K562 (cell line): ENCODE measurements at places on chromosomes 4 and X.

DNA sequence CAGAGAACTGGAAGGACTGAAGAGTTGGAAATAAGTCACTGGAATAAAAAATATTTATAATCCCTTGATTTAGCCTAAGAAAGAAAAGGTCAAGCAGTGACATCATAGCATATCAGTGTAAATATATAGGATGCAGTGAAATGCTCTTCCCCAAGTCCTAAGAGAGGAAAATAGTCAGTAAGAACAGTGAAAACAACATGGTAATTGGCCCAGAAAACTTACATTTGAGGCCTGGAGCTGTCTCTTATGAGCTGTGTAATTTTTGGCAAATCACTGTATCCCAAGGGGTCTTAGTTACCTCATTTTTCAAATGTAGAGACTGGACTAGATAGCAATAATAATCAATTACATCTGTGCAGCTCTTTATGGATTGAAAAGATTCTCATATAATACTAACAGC lies 255.7 kb upstream of the AR start:
- DNase-seq: no peak
- H3K4me1 ChIP-seq: no peaks in the 10 kb centered on the region
- H3K36me3 ChIP-seq: no peaks in the 10 kb centered on the region
- no peak overlapping the region for H3K27ac ChIP-seq
- H3K27me3 ChIP-seq: no peaks in the 10 kb centered on the region

DNA sequence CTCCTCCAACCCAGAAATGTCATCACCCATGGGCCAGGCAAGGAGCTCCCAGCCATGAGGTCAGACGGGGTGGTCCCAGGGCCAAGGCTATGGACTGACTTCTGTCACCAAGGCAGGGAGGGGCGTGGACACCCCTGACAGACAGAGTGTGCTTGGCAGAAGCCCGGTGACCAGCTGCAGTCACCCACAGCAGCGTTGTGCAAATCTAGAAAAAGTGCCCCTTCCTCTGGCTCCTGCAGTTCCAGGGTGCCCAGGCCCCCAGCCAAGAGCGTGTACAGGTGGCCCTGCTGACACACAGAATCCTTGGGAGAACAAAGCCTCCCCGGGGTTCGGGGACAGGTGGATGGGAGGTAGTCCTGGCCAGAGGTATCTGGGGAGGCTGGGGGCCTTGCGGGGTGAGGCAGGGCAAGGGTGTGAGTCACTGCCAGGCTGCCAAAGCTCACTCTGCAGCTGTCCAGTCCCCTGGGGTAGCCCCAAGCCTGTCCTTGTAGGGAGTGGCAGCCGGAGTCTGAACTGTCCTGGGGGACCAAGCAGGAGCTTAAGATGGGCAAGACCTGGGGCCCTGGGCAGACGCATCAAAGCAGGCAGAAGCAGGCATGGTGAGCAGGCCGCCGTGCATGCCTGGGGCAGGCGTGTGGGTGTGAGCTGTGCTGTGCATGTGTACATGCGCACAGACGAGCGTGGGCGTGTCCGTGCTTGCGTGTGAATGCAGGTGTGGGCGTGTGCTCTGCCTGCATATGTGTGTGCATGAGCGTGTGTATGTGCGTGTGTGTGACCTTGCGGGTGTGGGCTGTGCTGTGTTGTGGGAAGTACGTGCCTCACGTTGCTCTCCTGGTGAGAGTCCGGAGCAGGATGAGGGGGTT lies 3.3 kb downstream of the MYL5 start:
- peaks cover 9% of the 10 kb centered on the region for H3K36me3 ChIP-seq
- peaks cover 91% of the 10 kb centered on the region for H3K4me1 ChIP-seq
- DNase-seq: no peak

- DNase-seq: no peak
- no peak overlapping the region for H3K4me3 ChIP-seq
- no peaks in the 10 kb centered on the region for H3K4me1 ChIP-seq
- peaks cover 28% of the 10 kb centered on the region for H3K27me3 ChIP-seq
- H3K36me3 ChIP-seq: no peaks in the 10 kb centered on the region
- no peak overlapping the region for H3K27ac ChIP-seq
Measured at GRCh38 chr4:183969596-183969995, 64.5 kb downstream of the STOX2 start.

- no peak overlapping the region for H3K4me3 ChIP-seq
- H3K36me3 ChIP-seq: no peaks in the 10 kb centered on the region
- H3K4me1 ChIP-seq: no peaks in the 10 kb centered on the region
- H3K27me3 ChIP-seq: no peaks in the 10 kb centered on the region
Measured at GRCh38 chr4:66653937-66654336, 891.4 kb downstream of the CENPC start.

- peak overlapping the region; percentile 25 for H3K4me3 ChIP-seq
- no peaks in the 10 kb centered on the region for H3K27me3 ChIP-seq
Measured at GRCh38 chr4:22778547-22779163, 85.9 kb downstream of the GBA3 start.

DNA sequence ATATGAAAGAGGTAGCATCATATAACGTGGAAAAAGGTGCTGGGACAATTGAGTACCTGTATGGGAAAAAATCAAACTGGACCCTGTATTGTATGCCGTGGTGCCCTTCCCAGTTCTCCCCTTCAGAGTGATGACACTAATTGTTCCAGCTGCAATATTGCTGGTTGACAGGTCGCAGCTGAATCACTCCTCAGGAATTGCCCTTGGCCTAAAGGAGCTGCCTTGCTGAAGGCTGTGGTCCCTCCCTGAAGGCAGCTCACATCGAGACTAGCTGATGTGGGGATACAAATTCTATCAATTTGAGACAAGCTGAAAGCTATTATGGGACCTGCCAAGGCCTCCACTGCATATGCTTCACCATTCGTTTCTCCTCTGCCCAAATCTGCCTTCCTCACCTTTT lies 39.3 kb upstream of the CXCL8 start:
- no peak for DNase-seq
- no peaks in the 10 kb centered on the region for H3K36me3 ChIP-seq
- H3K4me1 ChIP-seq: no peaks in the 10 kb centered on the region
- H3K4me3 ChIP-seq: no peak overlapping the region

DNA sequence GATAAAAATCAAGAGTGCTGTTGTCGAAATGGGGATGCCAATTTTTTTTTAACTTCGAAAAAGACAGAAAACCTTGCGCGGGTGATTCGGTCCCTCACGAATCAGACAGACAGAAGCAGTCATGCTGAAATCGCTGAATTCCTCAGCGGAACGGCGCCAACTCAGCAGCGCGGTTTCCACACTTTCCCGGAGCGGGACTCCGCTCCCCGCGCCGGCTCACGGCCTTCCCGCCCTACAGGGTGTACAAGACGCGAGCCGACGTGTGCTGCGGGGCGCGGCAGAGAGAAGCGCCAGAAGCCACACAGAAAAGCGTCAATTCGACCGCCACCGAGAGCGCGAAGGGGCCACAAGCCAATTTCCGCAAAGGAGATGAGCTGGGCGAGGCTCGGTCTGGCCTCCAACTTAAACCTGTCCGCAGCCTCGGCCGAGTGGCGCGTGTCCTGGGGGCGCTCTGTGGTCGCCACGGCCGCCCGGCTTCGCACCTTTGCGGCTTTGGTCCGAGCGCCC lies 1.3 kb downstream of the NEXMIF start:
- H3K27me3 ChIP-seq: no peaks in the 10 kb centered on the region
- no peak for DNase-seq
- no peak overlapping the region for H3K27ac ChIP-seq
- no peaks in the 10 kb centered on the region for H3K36me3 ChIP-seq
- H3K4me1 ChIP-seq: no peaks in the 10 kb centered on the region
- no peak overlapping the region for H3K4me3 ChIP-seq

DNA sequence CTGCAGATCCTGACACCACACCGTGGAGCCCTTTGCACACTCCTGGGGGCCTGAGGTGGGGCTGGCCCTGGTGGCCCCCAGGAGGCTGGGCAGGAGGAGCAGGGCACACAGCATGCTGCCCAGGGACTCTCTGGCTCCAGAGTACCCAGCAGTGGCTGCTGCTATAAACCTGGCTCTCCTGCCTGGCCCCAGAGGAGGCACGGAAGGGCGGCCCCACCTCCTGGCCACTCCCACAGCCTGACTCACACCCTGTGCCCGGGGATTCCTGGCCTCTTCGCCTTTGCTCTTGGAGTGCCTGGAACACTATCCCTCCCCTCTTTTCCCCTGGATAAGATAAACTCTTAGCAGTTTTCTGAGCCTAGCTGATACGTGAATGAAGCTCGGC lies at the start of gene PSAPL1:
Gene PSAPL1 (minus strand): TSS at position 165 of the 385 bp plus-strand sequence. CDS start 51 bp downstream, at position 114.
- H3K36me3 ChIP-seq: no peaks in the 10 kb centered on the region
- no peaks in the 10 kb centered on the region for H3K4me1 ChIP-seq
- no peaks in the 10 kb centered on the region; the same call in 2 of the 3 replicates for H3K27me3 ChIP-seq
- DNase-seq: peak; percentile 30

DNA sequence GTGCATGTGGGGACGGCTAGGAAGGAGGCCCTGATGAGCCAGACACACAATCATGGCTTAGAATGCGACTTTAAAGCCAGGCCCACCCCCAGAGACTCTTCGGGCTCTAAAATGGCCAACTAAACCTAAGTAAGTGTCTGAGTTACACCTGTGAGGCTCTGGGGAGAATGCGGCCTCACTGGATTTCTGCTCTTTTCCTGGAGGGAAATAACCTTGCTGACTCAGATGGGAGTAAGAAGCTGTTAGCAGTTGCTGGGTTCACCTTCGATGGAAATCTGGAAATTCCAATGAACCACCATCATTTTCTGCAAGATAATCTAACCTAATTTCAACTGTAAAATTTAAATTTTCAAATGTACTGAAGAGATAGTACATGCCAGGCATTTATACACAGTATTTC lies 97.6 kb upstream of the MAML3 start:
- no peak overlapping the region for H3K27ac ChIP-seq
- H3K4me3 ChIP-seq: no peak overlapping the region
- H3K4me1 ChIP-seq: peaks cover 9% of the 10 kb centered on the region
- H3K27me3 ChIP-seq: no peaks in the 10 kb centered on the region; the same call in 2 of the 3 replicates
- H3K36me3 ChIP-seq: no peaks in the 10 kb centered on the region

- no peak overlapping the region for H3K4me3 ChIP-seq
- H3K36me3 ChIP-seq: peaks cover 53% of the 10 kb centered on the region
- peak; percentile 37 for DNase-seq
- H3K27me3 ChIP-seq: no peaks in the 10 kb centered on the region
Measured at GRCh38 chr4:73230865-73231517, 27.6 kb downstream of the ANKRD17 start.

GRCh38 chr4:18973296-18973695 lies 951.7 kb upstream of the LCORL start:
- no peaks in the 10 kb centered on the region for H3K36me3 ChIP-seq
- no peak overlapping the region for H3K4me3 ChIP-seq
- H3K27me3 ChIP-seq: no peaks in the 10 kb centered on the region

DNA sequence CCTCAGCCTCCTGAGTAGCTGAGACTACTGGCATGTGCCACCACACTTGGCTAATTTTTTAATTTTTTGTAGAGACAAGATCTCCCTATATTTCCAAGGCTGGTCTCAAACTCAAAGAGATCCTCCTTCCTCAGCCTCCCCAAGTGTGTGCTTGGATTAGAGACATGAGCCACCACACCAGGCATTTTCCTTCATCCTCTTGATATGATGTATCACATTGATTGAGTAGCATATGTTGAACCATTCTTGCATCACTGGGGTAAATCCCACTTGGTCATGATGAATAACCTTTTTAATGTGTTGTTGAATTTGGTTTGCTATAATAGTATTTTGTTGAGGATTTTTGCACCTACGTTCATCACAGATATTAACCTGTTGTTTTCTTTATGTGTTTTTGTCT lies 24.2 kb upstream of the PPM1K start:
- no peak overlapping the region for H3K4me3 ChIP-seq
- no peak for DNase-seq
- H3K27me3 ChIP-seq: no peaks in the 10 kb centered on the region
- no peaks in the 10 kb centered on the region for H3K36me3 ChIP-seq
- H3K4me1 ChIP-seq: no peaks in the 10 kb centered on the region

- H3K4me1 ChIP-seq: no peaks in the 10 kb centered on the region
- DNase-seq: no peak
- no peak overlapping the region for H3K4me3 ChIP-seq
- H3K27me3 ChIP-seq: no peaks in the 10 kb centered on the region
Measured at GRCh38 chr4:66034262-66034661, 364.0 kb upstream of the EPHA5 start.

- DNase-seq: peak; percentile 20
- no peak overlapping the region for H3K4me3 ChIP-seq
- H3K27me3 ChIP-seq: no peaks in the 10 kb centered on the region
Measured at GRCh38 chr4:26867914-26868684, 7.5 kb downstream of the STIM2 start.

- no peaks in the 10 kb centered on the region for H3K36me3 ChIP-seq
- no peak for DNase-seq
- no peak overlapping the region for H3K27ac ChIP-seq
- H3K4me1 ChIP-seq: no peaks in the 10 kb centered on the region
- H3K27me3 ChIP-seq: no peaks in the 10 kb centered on the region
- no peak overlapping the region for H3K4me3 ChIP-seq
Measured at GRCh38 chr4:188665491-188666457, 526.5 kb downstream of the TRIML1 start.

DNA sequence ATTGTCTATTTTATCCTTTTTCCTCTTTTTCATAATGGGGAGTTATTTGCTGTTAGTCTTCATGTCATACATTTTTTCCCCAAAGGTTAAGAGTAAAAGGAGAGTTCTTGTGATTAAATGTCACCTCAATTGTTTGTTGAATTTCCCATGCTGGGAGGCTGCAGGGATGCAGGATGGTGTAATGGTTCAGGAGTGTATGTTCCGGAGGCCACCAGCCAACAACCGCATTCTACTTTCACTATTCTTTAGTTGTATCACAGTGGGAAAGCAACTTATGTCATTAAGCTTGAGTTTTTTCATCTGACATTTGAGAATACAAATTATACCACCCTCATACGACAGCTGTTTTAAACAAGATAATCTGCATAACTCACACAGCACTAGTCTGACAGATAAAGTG lies 15.4 kb downstream of the AFP start:
- no peaks in the 10 kb centered on the region for H3K27me3 ChIP-seq
- DNase-seq: no peak
- H3K27ac ChIP-seq: no peak overlapping the region
- H3K4me3 ChIP-seq: no peak overlapping the region

DNA sequence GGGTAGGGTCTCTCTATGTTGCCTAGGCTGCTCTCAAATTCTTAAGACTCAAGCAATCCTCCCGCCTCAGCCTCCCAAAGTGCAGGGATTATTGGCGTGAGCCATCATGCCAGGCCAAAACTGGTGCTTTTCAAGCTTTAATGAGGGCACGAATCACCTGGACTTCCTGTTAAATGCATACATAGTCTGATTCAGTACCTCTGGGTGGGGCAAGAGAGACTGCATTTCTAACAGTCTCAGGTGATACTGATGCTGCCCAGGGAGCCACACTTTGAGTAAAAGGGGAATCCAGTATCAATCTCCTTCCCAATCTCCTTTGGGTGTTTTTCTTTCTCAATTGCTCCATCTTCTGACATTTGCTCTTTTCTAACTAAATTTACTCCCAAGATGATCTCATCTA lies 96.5 kb downstream of the SH3RF1 start:
- DNase-seq: no peak
- H3K4me3 ChIP-seq: no peak overlapping the region
- H3K27me3 ChIP-seq: peaks cover 4% of the 10 kb centered on the region; the same call in 1 of the 2 replicates
- no peak overlapping the region for H3K27ac ChIP-seq
